Activated CD4-positive, alpha-beta T cell treated with anti-CD3 and anti-CD28 coated beads, Interleukin-2, amount 50 U/mL, for 1 hour (primary cell): ENCODE measurements at places on chromosomes 13 and 19.

- DNase-seq: no peak
Measured at GRCh38 chr19:44912854-44913253, 1.6 kb upstream of the APOC1 start.

- no peak for DNase-seq
Measured at GRCh38 chr13:74158571-74159352, 24.6 kb upstream of the KLF12 start.

DNA sequence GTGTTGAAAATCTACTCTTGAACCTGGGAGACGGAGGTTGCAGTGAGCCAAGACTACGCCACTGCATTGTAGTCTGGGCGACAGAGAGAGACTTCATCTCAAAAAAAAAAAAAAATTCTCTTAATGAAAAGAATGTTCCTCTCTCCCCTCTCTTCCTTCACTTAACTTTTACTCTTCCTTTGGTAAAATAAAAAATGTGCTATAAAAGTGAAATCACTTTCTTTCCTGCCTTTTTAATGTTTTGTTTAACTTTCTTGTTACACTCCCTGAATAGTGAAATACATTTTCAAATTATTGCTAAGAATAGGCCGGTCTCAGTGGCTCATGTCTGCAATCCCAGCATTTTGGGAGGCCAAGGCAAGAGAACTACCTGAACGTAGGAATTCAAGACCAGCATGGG, 86.5 kb downstream of the DACH1 start:
- DNase-seq: no peak

DNA sequence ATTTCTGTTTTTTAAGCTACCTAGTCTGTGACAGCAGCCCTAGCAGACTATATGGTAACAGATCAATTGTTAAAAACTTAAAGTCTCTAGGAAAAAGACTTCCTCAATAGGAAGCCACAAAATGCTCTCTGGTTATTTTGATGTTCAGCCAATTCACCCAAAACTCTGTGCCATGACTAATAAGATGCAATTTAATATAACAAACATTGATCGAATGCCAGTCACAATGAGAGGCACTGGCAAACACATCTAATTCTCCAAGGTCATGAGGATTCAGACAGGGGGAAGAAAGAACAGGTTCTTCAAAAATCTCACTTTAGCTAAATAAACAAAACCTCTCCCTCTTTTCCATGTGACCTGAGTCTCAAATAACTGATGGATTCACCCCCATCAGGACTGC, 107.5 kb downstream of the SUCLA2 start:
- no peak for DNase-seq

DNA sequence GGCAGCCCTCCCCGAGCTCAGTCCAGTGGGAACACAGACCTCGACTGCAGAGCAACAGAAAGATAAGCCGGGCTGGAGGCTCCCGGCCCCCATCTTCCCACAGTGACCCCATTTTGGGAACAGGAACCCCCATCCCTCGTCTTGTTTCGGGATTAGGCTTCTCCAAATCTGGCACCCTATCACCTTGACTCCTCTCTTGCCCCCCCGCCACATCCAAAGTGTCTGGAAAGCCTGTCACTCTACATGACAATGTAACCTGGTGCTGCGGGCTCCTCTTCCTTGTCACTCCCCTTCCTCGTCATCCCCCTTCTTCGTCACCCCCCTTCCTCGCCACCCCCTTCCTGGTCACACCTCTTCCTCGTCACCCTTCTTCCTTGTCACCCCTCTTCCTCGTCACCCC, 10.1 kb downstream of the PAK4 start:
- no peak for DNase-seq

GRCh38 chr19:57233207-57233606, 2.4 kb downstream of the AURKC start:
- DNase-seq: no peak

DNA sequence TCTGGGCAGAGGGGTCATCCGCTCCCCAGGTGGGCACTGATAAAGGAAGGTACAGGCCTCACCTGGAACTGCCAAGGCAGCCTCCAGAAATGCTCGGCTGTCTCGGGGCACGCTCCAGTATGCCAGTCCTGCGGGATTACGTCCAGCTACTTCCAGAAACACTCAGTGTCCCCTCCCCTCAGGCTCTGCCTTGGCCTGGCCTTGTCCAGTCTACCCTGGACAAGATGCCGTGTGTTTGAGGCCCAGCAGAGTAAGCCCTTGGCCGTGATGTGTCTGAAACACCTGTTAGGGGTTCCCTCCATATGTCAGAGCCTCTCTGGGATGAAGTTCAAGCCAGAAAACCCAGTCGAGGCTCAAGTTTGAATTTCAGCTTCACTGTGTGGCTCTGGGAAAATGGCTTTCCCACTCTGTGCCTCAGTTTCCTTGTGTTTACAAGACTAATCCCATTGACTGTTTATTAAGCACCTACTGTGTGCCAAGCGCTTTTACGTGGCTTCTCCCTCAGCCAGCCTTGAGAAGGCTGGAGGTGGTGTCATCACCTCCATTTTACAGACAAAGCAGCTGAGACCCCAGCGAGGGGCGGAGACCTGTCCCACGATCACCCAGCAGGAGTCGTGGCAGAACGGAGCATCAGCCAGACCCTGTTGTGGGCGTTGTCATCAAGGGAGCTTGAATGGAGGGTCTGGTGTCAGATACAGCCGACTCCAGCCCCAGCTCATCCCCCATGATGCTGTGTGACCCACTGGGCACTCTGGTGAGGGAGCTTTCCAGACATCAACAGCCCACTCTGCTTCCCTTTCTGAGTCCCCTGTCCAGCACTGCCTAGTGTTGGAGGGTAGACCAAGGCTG, 2.0 kb upstream of the PIK3R2 start:
- no peak for DNase-seq

DNA sequence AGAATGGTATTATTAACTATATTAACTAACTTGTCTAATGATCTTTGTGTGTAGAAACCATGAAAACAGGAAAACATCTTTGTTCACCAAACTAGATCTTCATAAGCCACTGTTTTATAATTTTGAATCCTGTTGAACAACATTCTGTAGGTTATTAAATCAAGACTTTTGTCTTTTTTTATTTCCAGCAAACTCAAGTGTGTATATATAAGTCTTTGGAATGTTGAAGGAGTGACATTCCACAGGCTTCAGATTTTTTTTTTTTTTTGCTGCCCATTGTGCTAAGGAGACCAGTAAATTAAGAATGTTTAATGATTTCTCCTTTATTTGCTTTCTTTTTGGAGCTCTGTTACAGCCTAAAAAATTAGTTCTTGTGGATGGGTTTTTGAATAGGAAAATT, 89.6 kb downstream of the LMO7 start:
- DNase-seq: no peak

DNA sequence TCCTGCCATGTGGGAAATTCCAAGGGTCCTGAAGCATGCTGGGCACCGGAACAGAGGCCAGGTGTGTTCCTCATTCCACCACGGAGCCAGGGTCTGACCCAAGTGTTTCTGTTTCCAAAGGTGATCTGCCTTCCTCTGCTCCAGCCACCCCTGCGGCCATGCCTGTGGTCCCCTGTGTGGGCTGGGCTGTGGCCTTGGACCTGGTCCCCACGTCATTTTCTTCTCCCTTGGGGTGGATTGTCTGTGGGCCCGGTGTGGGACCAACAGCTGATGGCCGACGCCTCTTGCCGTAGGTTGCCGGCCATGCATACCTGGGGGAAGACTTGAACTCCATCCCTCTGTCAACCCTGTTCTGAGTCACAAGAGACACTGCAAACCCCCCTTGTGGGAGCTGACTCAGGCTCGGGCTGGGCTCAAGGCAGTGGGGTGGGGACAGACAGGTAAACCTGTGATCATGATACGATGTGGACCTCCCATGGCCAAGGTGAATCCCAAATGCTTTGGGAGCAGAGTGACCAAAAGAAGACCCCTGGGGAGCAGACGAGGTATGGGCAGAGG, 35.0 kb downstream of the ATP11A start:
- no peak for DNase-seq

DNA sequence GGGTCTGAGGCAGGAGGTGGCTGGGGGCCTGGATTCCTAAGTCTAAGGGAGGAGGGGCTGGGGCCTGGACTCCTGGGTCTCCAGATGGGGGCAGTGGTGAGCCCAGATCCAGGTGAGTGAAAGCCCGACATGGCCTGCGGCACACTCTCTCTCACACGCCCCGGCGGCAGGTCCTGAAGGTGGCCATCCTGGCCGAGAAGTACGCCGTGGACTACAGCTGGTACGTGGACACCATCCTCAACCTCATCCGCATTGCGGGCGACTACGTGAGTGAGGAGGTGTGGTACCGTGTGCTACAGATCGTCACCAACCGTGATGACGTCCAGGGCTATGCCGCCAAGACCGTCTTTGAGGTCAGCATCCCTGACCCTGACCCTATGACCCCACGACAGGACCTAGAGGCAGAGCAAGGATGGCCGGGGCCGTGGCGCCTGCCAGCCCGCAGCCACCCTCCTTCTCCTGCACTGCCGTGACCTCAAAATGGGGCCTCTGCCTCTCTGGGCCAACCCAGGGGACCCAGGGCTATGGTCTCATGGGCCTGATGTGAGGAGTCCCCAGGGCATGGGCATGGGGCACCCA, 13.2 kb downstream of the FUZ start:
- no peak for DNase-seq

- no peak for DNase-seq
Measured at GRCh38 chr19:6739883-6740588, 556 bp downstream of the TRIP10 start.

DNA sequence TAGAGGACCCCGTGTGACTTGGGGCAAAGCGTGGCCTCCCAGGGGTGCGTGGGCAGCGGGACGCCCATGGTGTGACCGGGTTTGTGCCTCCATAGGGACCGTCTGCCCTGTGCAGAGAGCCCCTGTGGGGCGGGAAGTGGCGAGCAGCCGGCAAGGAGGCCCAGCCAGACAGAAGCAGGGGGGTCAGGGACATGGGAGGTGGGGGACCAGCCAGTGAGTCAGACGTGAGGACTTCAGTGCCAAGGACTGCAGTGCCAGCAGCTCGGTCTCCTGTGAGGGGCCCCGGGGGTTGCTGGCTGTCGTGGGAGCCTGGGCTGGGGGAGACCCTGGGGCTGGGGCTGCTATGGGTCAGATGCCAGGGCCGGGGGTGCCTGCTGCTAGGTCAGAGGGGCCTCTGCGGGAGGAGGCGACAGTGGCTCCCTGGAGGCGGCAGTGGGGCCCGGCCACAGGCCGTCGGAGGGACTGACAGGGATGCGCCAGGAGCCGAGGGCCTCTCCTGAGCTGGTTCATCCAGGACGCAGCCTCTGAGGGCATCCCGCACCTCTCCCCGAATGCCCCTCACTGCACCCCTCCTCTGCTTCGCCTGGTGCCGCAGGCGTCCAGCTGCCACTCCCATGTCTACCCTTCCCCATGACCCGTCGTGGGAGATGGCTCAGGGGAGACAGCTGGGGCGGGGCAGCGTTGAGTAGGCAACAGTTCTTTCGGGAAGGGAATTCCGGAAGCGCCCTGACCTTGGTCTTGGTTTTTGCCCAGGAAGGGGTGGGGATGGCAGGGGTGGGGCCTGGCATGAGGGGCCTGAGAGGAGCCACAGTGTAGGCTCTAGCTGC, 80.0 kb downstream of the KDM4B start:
- no peak for DNase-seq

DNA sequence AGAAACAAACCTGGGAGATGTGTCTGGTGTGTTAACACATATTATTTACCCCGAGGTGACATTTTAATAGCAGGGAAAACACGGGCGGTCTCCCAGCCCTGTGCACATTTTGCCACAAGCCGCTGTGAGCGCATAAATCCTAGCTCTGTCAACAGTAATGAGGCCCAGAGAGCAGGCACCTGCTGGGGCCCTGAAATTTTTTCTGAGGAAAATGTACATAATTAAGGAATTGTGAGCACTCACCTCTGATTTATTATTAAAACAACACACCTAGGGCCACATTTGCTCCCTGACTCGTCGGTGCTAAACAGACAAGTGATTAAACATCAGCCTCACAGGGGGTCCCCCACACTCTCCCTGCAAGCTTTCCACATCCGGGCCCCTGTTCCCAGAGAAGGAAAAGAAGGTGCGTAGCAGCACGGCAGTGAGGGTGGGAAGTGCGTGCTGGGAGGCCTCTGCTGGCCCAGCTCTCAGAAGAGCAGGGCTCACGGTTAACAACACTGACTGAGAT, 616.3 kb downstream of the UQCRFS1 start:
- no peak for DNase-seq

GRCh38 chr19:11495885-11496284, 9.8 kb downstream of the ZNF653 start:
- DNase-seq: no peak

GRCh38 chr13:79194272-79194671, 211.8 kb downstream of the RBM26 start:
- DNase-seq: no peak

DNA sequence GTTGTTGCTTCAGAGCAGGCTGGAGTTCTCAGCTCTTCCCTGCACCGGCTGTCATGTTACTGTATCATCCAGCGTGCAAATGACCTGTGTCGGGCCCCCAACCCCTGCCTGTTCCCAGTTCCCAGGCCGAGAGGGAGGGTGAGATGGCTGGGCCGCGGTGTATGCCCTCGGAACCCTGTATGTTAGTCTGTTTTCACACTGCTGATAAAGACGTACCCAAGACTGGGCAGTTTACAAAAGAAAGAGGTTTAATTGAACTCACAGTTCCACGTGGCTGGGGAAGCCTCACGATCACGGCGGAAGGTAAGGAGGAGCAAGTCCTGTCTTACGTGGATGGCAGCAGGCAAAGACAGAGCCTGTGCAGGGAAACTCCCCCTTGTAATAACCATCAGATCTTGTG, 10.9 kb downstream of the TMEM255B start:
- no peak for DNase-seq

- DNase-seq: no peak
Measured at GRCh38 chr13:40600149-40600751, 66.2 kb downstream of the FOXO1 start.

GRCh38 chr13:99655351-99656091, 154.2 kb downstream of the TM9SF2 start:
- DNase-seq: no peak

DNA sequence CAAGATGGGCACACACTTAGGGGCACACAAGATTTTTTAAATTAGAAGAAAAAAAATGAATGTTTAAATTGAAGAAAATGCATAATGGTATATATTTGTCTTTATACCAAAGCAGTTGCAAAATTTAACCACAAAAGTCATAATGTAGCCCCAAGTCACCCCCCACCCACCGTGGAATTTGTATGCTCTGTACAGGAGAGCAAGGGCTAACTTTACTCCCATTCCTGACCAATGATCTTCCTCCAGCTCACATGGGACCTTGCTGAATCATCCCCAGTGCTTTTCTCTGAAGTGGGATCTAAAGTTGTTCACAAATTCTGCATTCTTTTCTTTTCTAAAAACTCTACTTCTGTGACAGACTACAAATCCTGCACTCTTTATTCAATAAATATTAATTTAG, 597.0 kb downstream of the UQCRFS1 start:
- no peak for DNase-seq

DNA sequence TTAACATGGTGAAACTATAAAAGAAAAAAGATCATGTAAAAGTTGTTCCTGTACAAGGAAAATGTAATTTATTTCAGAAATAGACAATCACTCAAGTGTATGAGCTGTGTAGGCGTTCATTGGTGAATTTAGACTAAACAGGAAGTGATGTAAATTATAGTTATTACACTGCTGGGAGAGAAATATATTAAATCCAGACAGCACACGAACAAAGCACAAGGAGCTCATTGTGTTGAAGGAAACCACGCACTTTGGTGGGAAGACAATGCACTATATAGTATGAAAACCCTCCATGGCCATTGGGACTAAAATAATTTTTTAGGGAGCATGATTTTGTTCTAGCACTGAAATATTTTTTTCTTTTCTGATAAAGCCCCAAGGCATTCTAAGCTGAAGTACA, 450.5 kb downstream of the KLF12 start:
- no peak for DNase-seq

- DNase-seq: no peak
Measured at GRCh38 chr19:51012661-51013190, 6.8 kb downstream of the KLK10 start.

- DNase-seq: no peak
Measured at GRCh38 chr13:93467175-93467574, 240.6 kb downstream of the GPC6 start.

- DNase-seq: no peak
Measured at GRCh38 chr13:97397267-97397666, 36.7 kb upstream of the RAP2A start.
